ENCODE measurements at places on chromosomes 7 and 10.

GRCh38 chr7:23810099-23810498, 100.1 kb downstream of the STK31 start:
- DNase-seq, result no peak

- no peak for DNase-seq
These were observed 201.8 kb downstream of the TCERG1L start for GRCh38 chr10:131109726-131110125.

DNA sequence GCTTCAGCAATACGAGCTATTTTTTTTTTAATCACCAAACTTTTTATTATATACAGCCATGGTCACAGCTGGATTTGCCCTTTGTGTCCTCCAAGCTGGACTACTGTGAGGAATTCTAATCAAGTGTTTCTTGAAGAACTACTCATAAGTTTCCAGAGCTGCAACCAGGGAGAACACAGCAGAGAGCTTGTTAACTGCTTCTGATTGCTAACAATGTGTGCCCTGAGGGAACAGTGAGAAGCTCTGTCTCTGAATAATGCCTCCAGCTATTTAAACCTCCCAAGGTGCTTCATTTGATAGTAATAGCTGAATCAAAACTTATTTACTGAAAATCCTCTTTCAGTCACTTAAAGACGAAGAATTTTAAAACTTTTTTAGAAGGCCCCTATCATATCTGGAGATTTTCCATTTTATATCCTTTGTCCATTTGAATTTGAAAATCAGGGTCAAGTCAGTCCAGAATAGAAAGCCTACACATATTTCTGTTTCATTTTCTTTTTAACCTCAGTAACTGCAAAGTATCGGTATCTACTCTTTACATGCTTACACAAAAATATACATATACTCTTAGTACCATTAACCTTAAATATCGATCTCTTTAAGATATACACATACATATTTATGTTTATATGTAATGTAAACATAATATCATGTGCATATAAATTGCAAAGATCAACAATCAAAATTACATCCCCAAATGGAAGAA, 1024.2 kb downstream of the GRM8 start:
- no peak for DNase-seq

GRCh38 chr10:5843686-5844344, 30.6 kb upstream of the GDI2 start:
- no peak for DNase-seq

GRCh38 chr10:7853890-7854289, 35.6 kb downstream of the TAF3 start:
- DNase-seq, result no peak

DNA sequence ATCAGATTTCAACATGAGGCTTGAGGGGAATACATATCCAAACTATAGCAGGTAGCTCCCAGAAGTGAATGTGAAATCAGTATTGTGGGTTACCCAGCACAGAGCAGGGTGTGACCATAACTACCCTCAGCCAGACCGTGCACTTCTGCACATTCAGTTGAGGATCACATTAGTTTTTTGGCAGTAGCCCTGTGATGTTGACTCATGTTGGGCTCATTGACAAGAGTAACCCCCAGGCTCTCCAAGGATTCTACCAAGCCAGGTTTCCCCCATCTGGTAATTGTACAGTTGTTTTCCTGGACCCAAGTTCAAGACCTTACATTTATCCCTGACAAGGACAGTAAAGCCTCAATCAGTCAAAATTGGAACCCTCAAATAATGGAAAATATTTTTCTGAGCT, 11.7 kb upstream of the CPA4 start:
- no peak for DNase-seq

DNA sequence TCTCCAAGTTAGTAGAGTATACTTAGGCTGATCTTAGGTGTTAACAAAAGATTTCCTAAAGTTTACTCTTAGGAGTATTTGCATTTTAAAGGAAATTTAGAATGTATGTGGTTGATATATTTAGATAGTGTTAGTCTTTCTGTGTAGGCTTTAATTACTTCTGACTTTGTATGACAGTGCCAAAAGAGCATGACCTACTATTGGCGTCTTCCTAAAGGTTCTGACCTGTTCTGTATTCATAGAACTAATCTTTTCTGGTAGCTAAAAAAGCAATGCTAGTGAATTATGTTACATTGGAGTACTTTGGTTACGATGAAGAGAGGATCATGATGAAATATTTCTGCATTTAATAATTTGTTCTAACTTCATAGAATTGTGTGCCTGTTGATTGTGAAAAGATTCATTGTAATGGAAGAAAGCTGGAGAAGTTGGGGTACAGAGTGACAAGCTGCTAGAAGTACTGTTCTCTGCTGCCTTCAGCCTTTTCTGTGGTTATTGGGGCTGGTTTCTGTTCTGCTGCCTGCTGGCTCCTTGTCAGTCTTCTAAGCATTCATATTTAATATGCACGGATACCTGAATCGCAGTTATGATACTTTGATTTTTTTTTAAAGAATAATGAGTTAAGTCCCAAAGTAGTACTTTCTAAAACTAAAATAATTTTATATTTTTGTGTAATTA, 13.2 kb downstream of the WAC start:
- DNase-seq, result no peak

Measured in effector memory CD8-positive, alpha-beta T cell (primary cell).